Activated naive CD4-positive, alpha-beta T cell treated with anti-CD3 and anti-CD28 coated beads, Interleukin-2, amount 10 ng/mL, durations not matched to agents 7 days and 5 days (primary cell): ENCODE measurements at places on chromosomes 7 and 10.

DNA sequence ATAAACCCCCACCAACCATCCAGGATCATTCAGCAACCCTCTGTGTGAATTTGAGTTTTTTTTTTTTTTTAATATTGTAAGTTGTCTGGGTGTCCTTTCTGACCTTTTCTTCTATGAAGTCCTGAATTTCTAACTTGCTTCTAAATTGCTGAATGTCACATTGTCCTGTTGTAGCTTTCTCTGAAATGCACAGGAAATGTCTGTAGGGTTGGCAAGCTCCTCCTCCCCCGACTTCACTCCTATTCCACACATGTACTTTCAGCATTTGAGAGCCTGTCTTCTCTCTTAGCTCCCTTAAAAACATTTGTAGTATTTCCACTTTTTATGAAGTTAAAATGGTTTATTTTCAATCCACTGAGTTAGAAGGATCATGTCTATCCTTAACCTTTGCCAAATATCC, 3.3 kb upstream of the CNNM2 start:
- H3K36me3 ChIP-seq: peaks cover 4% of the 10 kb centered on the region
- no peak overlapping the region for H3K27ac ChIP-seq
- H3K4me3 ChIP-seq: no peak overlapping the region
- peak; percentile 37 for DNase-seq
- H3K4me1 ChIP-seq: peaks cover 38% of the 10 kb centered on the region
- peaks cover 31% of the 10 kb centered on the region for H3K27me3 ChIP-seq

DNA sequence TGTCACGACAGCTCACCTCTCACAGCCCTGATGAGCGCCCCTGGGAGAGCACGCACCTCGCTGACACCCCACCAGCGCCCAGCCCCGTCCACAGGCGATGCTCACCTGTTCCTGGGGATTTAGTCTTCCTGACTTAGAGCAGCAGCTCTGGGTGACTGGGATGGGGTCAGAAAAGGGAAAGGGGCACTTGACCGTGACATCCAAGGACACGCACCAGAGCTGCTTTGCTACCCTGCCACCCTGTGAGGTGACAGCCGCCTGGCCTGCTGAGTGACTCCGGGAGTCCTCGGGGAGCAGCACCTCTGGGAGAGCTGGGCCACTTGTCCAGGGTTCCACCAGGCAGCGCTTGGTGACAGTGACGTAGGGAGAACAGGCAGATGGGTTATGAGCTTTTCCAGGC, 148.2 kb downstream of the PRKAG2 start:
- no peaks in the 10 kb centered on the region for H3K36me3 ChIP-seq
- H3K27ac ChIP-seq: no peak overlapping the region
- H3K4me3 ChIP-seq: no peak overlapping the region
- H3K27me3 ChIP-seq: no peaks in the 10 kb centered on the region
- H3K4me1 ChIP-seq: peaks cover 3% of the 10 kb centered on the region

DNA sequence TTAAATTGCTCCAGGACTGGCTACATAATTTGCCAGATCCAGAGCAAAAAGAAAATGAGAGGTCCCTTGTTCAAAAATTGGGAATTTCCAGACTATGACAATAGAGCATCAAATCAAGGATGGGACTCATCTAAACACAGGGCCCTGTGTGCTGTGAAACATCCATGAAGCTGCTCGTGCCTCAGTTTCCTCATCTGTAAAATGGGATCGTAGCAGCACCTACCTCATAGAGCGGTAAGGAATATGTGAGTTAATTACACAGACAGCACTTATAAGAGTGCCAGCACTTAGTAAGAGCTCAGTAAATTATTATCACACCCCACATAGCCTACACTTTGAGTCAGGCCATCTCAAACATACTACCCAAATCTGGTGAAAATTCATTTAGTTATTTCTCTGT, 135.9 kb upstream of the RHEB start:
- H3K27ac ChIP-seq: no peak overlapping the region
- H3K4me1 ChIP-seq: no peaks in the 10 kb centered on the region
- no peaks in the 10 kb centered on the region for H3K27me3 ChIP-seq

DNA sequence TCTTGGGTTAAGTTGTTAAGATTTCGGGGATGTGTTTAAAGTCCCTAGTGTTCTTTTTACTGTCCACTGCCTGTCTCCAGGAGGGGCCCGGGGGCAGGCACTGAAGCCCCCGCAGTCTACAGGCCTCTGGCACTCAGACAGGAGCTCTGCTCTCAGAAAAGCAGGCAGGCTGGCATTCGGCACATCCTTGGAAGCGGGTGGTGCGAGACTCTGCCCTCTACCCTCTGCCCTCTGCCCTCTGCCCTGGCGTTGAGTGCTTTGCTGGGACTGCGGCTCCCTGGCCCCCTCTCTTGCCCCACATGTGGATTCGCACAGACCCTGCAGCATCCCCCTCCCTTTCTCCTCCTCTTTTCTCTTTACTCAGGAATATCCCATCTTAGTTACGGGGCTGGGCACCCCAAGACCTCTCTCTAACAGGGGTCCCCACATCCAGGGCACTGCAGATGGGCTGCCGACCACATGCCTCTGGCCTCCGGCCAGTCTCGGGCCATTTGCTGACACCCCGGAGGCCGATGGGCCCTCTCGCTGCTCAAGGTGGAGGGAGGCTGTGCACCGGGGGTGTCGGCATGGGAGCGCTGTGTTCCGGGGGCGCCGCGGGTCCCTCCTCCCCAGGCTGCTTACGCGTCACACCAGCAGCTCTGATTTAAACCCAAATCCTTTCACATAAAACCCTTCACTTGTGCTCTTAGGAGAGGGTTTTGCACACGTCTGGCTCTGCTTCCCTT, 479.9 kb downstream of the DNAJB6 start:
- no peak overlapping the region for H3K27ac ChIP-seq
- H3K4me1 ChIP-seq: peaks cover 4% of the 10 kb centered on the region
- H3K27me3 ChIP-seq: no peaks in the 10 kb centered on the region
- DNase-seq: no peak

GRCh38 chr7:52569151-52569550, 466.3 kb upstream of the POM121L12 start:
- no peaks in the 10 kb centered on the region for H3K27me3 ChIP-seq
- H3K4me3 ChIP-seq: no peak overlapping the region
- no peaks in the 10 kb centered on the region for H3K36me3 ChIP-seq
- H3K4me1 ChIP-seq: no peaks in the 10 kb centered on the region
- no peak overlapping the region for H3K27ac ChIP-seq

DNA sequence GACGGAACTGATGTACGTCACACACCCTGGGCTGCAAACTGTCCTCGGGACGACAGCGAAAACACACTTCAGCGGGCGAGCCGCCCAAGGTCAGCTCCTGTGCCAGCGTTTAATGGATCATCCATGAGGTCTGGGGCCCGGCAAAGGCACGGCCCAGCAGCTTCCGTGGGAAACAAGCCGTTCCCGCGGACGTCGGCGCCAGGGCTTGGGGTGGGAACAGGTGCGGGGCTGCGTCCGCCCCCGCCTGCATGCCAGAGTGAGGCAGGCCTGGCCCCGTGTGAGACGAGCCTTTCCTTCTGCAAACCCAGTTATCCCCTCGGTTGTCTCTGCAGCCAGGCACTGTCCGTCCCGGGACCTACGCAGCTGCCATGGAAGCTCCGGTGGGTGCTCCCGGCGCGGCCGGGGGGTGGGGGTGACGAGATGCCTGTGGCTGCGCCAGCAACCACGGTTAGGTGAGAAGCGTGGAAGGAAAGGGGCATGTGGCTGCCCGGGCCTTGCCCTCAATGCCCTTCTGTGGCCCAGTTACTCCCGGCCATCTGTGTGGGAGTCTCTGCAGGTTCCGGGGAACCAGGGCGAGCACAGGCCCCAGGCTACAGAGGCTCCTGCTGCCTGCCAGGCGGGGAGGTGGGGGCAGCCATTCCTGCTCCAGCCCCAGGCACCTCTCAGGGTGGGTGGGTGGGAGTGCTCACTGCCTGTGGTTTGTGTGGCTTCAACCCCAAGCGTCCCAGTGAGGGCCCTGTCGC, 42.2 kb upstream of the PDGFA start:
- H3K36me3 ChIP-seq: no peaks in the 10 kb centered on the region
- no peaks in the 10 kb centered on the region for H3K4me1 ChIP-seq
- H3K27me3 ChIP-seq: no peaks in the 10 kb centered on the region
- no peak for DNase-seq

DNA sequence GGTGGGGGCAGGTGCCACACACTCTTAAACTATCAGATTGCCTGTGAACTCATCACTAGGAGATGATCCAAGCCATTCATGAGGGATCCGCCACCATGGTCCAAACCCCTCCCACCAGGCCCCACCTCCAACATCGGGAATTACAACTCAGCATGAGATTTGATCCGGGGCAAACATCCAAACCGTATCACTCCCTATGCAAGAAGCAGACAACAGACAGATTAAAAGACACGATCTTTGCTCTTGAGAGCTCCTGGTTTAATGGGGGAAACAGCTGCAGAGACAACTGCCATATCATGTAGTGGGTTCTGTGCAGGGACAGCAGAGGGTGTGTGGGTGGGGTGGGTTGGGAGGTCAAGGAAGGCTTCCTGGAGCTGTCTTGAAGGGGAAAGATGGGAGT, 123.6 kb downstream of the EMX2 start:
- H3K36me3 ChIP-seq: no peaks in the 10 kb centered on the region
- no peak overlapping the region for H3K27ac ChIP-seq
- peaks cover 4% of the 10 kb centered on the region for H3K27me3 ChIP-seq
- no peaks in the 10 kb centered on the region for H3K4me1 ChIP-seq
- no peak overlapping the region for H3K4me3 ChIP-seq

DNA sequence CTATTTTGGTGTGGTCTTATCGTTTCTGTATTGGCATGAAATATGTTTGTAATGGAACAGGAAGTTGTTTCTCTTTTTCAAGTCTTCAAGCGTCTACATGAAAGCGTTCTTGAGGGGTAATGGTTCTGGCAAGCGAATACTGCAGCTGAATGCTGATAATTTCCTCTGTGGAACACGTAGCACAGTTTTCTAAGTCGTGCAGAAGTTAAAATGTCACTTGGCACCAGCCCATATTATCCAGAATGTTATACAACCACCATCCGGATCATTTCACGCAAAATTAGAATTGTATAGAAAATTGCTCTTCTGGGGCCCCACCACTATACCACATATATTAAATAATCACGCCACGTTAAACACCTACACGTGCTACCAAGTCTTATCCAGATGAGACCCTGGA, 354.3 kb downstream of the CALN1 start:
- no peaks in the 10 kb centered on the region for H3K36me3 ChIP-seq
- no peaks in the 10 kb centered on the region for H3K27me3 ChIP-seq
- no peak overlapping the region for H3K4me3 ChIP-seq
- DNase-seq: no peak
- no peak overlapping the region for H3K27ac ChIP-seq

GRCh38 chr7:132077971-132078685, 498.1 kb downstream of the PLXNA4 start:
- no peak overlapping the region for H3K4me3 ChIP-seq
- no peak for DNase-seq
- peaks cover 15% of the 10 kb centered on the region for H3K27me3 ChIP-seq
- no peak overlapping the region for H3K27ac ChIP-seq
- H3K36me3 ChIP-seq: no peaks in the 10 kb centered on the region
- H3K4me1 ChIP-seq: no peaks in the 10 kb centered on the region

- no peaks in the 10 kb centered on the region for H3K36me3 ChIP-seq
- DNase-seq: no peak
- no peaks in the 10 kb centered on the region for H3K27me3 ChIP-seq
- no peak overlapping the region for H3K4me3 ChIP-seq
- H3K27ac ChIP-seq: no peak overlapping the region
Observed at GRCh38 chr7:103805346-103805745, 184.1 kb downstream of the RELN start.

DNA sequence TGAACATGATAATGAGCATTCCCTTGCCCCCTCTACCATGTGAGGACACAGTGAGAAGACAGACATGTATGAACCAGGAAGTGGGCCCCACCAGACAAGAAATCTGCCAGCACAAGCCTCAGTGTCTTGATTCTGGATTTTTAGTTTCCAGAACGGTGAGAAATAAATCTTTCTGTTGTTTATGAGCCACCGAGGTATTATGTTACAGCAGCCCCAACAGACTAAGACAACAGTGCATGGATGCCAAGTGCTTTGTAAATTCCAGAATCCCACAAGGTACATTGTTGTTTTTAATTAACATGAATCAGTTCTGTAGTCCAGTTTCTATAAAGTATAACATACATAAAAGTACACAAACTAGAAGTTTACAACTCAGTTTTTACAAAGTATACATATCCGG, 162.2 kb downstream of the ARHGAP21 start:
- no peak overlapping the region for H3K4me3 ChIP-seq
- no peak for DNase-seq
- no peak overlapping the region for H3K27ac ChIP-seq
- peaks cover 6% of the 10 kb centered on the region for H3K4me1 ChIP-seq
- H3K27me3 ChIP-seq: peaks cover 5% of the 10 kb centered on the region
- H3K36me3 ChIP-seq: no peaks in the 10 kb centered on the region

DNA sequence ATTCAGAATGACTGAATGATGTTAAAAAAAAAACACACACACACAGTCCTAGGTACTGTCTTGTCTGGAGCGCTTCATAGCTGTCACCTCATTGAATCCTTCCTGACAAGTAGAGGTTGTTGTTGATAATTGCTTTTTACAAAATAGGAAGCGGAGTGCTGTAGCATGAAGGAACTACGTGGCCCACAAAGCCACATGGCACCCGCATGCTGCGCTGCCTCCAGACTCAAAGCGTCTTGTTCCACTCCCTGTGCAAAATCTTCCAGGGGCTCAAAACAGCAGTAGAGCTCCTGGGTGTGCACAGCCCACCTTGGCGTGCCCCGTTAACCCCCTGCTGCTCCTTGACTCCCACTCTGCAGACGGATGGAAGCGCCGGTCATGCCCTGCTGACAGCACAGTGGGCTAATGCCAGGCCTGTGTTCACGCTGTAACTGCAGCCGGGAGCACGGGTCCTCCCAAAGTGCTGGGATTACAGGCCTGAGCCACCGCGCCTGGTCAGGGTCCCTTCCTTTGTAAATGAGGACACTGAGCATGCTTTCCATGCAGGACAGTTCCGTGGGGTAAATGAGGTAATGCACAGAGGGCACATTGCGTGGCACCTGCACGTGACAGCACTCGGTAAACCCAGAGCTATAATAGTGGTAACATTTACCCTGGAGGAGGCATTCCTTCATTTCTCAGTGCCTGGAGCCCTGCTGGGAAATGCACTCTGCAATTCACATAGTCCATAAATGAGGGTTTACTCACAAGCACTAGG, 91.1 kb upstream of the GNA12 start:
- no peak overlapping the region for H3K27ac ChIP-seq
- H3K4me1 ChIP-seq: no peaks in the 10 kb centered on the region
- H3K36me3 ChIP-seq: peaks cover 68% of the 10 kb centered on the region
- no peaks in the 10 kb centered on the region for H3K27me3 ChIP-seq
- no peak overlapping the region for H3K4me3 ChIP-seq

DNA sequence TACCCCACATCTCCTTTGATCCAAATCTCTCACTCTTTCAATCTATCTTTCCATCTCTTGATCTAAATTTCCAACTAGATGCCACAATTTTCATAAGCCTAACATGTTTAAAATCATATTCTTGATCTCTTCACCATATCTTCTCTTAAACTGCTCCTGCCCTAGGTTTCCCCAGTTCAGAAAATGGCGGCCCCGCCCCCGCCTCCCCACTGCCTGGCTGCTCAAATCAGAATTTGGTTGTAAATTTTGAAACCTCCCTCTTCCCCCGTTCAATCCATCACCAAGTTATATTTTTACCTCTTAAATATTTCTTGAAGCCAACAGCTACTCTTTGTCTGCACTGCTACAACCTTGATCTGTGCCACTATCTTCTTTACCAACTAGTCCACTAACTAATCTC, 27.3 kb upstream of the PRTFDC1 start:
- H3K27me3 ChIP-seq: peaks cover 16% of the 10 kb centered on the region
- H3K36me3 ChIP-seq: no peaks in the 10 kb centered on the region
- no peak for DNase-seq
- no peak overlapping the region for H3K4me3 ChIP-seq
- H3K27ac ChIP-seq: no peak overlapping the region
- H3K4me1 ChIP-seq: peaks cover 16% of the 10 kb centered on the region

GRCh38 chr7:130831817-130832481, 97.9 kb upstream of the KLF14 start:
- peaks cover 26% of the 10 kb centered on the region for H3K27me3 ChIP-seq
- no peak for DNase-seq
- no peak overlapping the region for H3K4me3 ChIP-seq
- H3K4me1 ChIP-seq: no peaks in the 10 kb centered on the region
- H3K27ac ChIP-seq: no peak overlapping the region
